Activated CD4-positive, alpha-beta memory T cell treated with anti-CD3 and anti-CD28 coated beads for 36 hours (primary cell): ENCODE measurements at places on chromosomes 1 and 21. TPM values are rescaled to one million over a fixed set of nuclear protein-coding genes. Genes with fewer than 3 reads are reported as not detected.

DNA sequence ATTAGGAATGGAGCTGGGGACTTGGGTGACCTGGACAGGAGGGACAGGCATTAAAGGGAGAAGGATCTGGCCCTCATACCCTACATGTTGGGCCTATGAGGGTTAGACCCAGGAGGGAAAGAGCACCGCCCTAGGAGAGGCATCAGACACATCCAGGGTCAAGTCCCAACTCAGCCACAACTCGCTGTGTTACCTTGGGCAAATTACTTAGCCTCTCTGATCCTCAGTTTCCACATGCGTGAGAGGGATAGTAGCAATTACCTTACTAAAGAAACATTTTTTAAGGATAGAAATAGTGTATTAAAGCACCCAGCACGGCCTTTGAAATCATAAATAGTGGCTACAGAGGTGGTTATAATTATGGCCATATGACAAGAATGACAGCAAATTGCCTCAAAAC is 20.1 kb upstream of the SELENON start:
- DNase-seq = no peak

DNA sequence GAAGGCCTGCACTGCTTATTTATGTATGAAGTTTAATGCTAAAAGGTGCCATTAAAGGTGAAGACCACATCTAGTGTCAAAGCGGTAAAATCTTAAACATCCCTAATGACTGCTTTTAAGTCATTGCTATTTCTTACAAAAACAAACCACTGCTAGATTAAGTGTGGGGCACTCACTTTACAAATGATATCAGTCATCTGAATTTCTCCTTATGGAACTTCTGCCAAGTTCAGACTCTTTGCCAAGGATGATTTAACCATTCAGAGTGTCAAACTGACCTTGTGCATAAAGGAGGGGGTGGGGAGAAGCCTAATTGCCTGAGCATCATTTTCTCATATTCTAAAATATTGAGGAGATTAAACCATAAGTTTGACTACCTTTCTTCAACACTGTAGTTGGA is 271.5 kb downstream of the TGFB2 start:
- no peak for DNase-seq

GRCh38 chr1:21622466-21623315 is 46.5 kb downstream of the RAP1GAP start:
- DNase-seq = peak; percentile 55

Gene KRTAP10-12
- total RNA-seq = not detected

Gene OR2AK2
- not detected for total RNA-seq

Gene SPRR4
- not detected for total RNA-seq
